GM04503 (cell line): ENCODE measurements at places on chromosomes 11 and 22.

GRCh38 chr22:38826801-38827200 lies 17.0 kb downstream of the NPTXR start:
- DNase-seq: no peak

DNA sequence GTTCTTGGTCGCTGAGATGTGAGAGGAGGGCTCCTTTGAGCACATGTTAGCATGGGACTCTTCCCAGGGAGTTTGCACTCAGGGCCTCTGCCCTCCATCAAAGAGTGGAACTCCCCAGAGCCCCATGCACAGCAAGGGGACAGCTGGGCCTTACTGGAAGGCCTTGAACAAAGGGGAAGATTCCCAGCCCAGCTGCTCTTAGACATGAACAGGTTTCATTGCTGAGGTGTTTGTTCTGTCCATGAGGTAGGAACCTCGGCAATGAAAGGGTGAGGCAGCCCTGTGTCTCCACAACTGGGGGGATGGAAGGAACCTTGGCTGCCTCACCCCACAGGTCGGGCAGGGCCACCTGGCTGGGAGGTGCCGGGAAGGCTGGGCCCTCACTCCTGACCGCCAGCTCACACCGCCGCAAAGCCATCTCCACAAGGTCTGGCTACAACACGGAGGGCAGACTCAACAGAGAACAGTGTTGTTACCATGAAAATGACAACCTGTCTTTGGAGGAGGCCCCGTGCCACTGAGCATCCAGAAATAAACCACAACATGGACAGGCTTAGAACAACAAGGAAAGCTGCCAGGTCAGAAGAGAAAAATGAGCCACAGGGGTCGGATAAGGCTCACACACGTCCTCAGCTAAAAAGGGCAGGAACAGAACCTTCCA lies 3.2 kb downstream of the DERL3 start:
- no peak for DNase-seq

DNA sequence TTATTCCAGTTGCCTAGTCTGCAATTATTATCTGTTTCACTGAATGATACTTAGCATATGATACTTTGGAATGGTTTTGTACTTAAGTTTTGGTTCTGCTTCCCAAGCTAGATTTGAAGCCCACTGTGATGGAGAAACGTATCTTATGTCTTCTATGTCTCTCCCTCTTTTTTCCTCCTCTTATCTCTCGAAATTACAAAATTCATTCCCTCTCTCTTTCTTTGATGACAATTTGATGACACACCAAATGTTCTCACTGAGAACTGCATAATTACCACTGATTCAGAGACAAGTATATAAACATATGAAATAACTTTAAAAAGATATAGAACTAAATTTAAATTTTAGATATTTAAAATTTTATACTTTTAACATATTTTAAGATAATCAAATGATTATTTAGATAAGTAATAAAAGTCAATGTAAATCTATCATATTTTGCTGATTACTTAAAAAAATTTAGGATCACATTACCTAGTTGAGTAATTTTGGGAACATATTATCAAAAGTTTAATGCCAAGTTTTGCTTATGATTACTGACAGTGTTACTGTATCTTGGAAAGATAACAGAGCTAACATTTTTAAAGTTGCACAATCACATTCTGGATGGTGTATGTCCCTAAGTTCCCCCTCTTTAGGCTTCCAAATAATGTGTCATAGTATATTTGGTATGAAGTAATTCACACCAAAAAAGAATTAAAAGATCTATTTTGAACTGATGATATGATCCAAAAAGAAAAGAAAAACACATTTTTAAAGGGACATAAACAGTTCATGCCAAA lies 255.3 kb downstream of the SBF2 start:
- DNase-seq: peak; percentile 31

- DNase-seq: no peak
Measured at GRCh38 chr22:50660306-50660705, 12.3 kb upstream of the SHANK3 start.

DNA sequence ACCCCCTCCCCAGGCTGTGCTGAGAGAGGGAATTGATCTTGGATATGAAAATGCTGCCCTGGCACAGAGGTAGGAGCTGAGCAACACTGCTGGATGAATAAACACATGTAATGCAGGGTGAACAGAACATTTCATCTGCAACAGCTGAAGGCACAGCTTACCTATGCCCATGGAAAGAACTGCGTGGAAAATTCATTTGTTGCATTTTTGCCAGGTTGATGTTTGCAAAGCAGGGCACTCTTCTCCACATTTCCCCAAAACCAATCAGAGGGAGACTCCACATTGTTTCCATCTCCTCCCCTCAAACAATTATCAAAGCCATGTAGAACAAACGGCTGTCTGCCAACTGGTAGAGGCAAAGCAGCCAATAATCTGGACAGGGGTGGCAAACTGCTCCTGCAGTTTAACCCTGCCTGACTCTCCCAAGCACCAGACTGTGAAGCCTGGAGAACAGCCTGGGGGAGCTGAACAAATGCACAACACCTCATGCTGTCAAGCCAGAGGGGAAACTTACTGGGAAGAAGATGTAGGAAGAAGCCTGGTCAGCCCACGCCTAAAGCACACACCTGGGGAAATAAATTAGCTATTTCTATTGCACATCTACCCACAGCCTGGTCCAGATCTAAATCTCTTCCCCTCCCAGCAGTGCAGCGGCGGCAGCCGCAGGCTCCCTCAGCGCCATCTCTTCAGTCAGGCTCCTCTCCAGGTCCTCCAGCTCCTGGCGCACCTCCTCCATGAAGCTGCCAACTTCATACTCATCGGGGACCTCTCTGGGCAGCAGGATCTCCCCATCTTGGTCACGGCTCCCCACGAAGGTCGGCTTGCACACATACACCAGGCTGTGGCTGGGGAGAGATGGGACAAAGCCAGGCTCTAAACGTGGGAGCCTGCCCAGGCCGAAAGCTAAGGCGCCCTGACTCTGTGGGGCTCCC lies 44.3 kb downstream of the DKK3 start:
- DNase-seq: no peak
